NB4 (cell line): ENCODE measurements at places on chromosomes 5 and 9.

- DNase-seq = no peak
Observed at GRCh38 chr5:113166852-113167366, 190.3 kb downstream of the DCP2 start.

DNA sequence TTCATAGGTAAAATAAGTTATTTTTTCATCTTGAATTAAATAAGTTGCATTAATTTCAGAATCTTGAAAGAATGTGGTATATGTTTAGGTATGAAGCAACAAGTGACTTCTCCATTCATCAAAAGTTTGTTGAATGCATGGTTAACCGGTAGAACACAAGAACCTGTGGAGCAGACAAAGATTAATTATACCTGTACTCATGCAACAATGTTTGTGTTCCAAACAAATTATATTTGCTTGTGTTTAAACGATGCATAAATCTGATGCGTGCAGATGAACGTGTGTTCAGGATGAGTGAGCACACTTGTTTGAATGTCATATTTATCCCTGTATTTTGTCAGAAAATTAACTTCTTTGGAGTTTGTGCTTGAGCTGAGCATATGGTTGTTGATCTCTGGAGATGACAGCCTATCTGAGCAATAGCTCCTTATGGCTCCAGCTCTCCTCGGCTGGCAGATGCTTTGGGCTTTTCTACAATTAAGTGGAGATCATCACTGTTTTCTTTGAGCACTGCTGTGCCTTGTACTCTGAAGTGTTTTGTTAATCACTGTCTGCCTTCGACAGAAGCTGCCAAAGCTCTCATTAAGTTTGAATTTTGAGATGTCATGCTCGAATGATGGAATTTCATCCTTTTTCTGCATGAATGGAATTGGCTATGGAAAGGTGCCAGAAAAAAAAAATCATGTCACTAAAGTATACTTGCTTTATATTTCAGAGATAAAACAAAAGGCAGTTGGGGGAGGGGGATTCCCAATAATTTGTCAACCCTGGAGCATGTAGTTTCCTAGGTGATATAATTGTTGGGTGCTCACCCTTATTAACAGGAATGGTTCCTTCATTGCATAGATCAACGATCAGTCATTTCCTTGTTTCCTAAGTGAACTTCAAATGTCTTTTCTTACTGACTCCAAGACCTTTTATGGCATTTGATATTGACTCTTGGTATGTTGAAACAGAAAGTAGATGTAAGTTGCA lies 502.5 kb upstream of the ARRDC3 start:
- no peak for DNase-seq

DNA sequence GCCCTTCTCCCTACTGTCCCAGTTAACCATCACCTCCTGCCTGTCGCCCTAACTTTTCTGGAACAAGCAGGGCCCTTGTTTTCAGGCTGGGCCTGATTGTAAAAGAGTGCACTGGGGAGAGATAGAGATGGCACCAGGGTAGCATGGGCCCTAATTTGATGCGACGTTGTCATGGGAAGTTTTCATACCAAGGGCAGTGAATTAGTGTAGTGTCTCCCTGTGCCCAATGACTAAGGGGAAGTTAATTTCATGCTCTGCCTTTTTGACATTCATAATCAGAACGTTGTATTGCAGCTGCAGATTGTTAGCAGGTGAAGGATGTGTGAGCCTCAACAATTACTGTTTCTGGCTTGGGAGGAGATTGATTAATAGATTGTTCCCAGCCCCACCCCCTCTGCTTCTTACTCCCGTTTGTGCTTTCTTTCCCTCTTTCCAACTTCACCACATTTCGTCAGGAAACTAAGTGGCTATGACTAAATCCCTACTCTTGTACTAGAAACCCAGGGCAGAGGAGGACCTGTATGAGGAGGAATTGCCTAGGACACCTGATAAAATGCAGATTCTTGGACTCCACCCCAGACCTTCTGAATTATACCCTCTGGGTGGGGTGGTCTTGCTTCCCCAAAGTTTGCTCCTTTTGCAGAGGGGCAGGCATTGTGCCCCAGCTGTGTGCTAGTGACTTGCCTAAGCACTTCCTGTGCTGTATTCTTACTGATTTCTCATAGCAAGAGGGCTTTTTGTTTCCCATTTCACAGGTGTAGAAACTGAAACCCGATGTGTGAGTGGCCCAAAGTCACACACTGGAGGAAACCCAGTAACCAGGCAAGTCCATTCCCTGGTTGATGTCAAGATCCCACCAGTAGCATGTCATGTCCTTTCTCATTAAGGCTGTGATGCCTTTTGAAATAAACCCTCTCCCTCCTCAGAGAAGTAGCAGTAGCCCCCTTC lies 56.3 kb downstream of the DAB2IP start:
- DNase-seq = no peak

- DNase-seq = no peak
Observed at GRCh38 chr5:95554331-95554646, 488 bp downstream of the SKIC3 start.

- peak; percentile 68 for DNase-seq
Observed at GRCh38 chr5:115098041-115098702, 71.5 kb downstream of the TRIM36 start.

- no peak for DNase-seq
Observed at GRCh38 chr9:1048811-1049210, 1.3 kb upstream of the DMRT2 start.

- peak; percentile 20 for DNase-seq
Observed at GRCh38 chr5:65062469-65063083, 293.8 kb downstream of the CWC27 start.

- DNase-seq = peak; percentile 59
Observed at GRCh38 chr5:148998174-148998797, 64.6 kb downstream of the SH3TC2 start.

GRCh38 chr9:5263351-5264218 lies 32.4 kb downstream of the INSL4 start:
- peak; percentile 45 for DNase-seq

- peak; percentile 9 for DNase-seq
Observed at GRCh38 chr5:146906803-146907202, 28.2 kb upstream of the PPP2R2B start.
